ENCODE measurements at places on chromosomes 6 and 20. TPM values are rescaled to one million over a fixed set of nuclear protein-coding genes. Genes with fewer than 3 reads are reported as not detected.

Gene LZTS3
- total RNA-seq: 0.90 TPM

Gene CALHM4
- not detected for total RNA-seq

Gene MRAP2
- total RNA-seq: not detected

Gene PLA2G7
- total RNA-seq: not detected

Gene CLPSL1
- not detected for total RNA-seq

Gene SLA2
- 79.9 TPM for total RNA-seq

Gene PLAGL1
- total RNA-seq: 5.7 TPM

Gene THEMIS
- 65.6 TPM for total RNA-seq

Gene CTAGE9
- not detected for total RNA-seq

Gene SPATS1
- not detected for total RNA-seq

Gene NMBR
- total RNA-seq: not detected

DNA sequence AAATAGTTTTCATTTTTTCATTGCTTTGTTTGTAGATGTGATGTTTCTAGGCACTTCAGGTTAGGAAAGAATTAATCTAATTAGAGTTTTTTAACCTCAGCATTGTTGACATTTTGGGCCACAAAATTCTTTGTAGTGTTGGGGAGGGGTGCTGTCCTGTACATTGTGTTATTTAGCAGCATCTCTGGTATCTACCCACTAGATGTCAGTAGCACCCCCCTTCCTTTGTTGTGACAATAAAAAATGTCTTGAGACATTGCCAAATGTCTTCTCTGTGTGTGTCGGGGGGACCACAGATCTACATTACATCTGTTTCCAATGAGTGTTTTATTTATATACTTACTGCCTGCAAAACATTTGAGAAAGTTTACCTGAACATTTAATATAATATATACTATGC is 45.6 kb downstream of the EYA4 start:
- no peaks in the 10 kb centered on the region for H3K36me3 ChIP-seq
- H3K27me3 ChIP-seq: no peaks in the 10 kb centered on the region
- no peaks in the 10 kb centered on the region for H3K4me1 ChIP-seq
- no peak overlapping the region for H3K4me3 ChIP-seq

GRCh38 chr6:705047-705446 is 12.1 kb upstream of the EXOC2 start:
- H3K36me3 ChIP-seq: no peaks in the 10 kb centered on the region
- H3K4me1 ChIP-seq: peaks cover 31% of the 10 kb centered on the region
- peaks cover 7% of the 10 kb centered on the region for H3K27me3 ChIP-seq
- DNase-seq: no peak

DNA sequence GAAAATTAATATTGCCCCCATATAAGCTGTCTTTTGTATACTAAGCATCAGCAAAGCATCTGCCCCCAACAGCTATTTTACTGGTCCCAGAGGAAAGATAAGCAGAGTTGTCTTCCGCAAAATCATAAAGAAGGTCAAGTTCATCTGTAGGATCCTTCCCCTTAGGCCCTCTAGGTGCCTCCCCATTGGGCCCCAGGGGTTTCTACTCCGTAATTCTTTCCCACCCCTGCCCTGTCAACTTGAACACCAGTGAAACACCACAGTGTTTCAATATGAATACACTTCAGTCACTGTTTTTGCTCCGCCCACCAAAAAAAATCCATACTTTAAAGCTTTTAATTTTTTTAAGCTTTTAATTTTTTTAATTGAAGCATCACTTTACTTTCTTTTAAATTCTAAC is 159.2 kb downstream of the ATXN1 start:
- peak overlapping the region; percentile 12 for H3K27ac ChIP-seq
- peaks cover 31% of the 10 kb centered on the region for H3K36me3 ChIP-seq
- peak; percentile 38 for DNase-seq
- H3K4me1 ChIP-seq: peaks cover 45% of the 10 kb centered on the region

DNA sequence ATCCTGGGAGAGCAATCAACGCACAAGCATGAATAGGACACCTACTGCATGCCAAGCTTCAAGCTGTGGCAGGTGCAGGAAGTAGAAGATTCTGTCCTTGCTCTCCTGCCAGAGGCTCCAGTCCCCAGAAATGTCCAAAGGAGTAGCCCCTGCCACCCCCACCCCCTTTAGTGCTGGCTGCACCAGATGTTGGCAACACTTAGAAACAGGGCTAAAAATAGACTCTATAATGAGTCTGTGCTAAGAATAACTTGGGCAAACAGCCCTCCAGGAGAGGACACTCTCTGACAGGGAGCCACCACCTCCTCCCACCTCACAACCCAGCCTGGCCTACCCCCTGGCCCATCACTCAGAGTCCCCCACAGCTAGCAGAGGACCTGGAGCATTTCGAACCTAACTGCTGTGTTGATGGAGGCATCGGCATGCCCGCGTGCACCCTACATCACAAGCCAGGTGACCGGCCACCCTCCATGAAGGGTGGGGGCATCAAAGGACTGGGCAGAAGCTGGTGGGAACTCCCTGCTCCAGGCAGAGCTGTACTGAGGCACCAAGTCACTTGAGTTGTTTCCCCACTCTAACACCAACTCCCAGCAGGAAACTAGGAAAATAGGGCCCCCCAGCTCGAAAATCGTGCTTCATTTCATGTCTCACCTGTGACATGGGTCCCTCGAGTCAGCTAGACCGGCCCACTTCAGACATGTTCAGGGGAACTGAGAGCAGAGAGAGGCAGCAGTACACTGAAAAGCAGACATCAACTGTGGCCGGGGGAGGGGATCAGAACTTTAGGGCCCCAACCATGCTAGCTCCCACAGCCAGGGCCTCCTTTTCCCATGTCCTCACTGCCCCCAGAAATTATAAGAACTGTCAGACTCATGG is 18.7 kb downstream of the TFEB start:
- no peak overlapping the region for H3K4me3 ChIP-seq
- no peaks in the 10 kb centered on the region for H3K27me3 ChIP-seq
- H3K4me1 ChIP-seq: peaks cover 11% of the 10 kb centered on the region

DNA sequence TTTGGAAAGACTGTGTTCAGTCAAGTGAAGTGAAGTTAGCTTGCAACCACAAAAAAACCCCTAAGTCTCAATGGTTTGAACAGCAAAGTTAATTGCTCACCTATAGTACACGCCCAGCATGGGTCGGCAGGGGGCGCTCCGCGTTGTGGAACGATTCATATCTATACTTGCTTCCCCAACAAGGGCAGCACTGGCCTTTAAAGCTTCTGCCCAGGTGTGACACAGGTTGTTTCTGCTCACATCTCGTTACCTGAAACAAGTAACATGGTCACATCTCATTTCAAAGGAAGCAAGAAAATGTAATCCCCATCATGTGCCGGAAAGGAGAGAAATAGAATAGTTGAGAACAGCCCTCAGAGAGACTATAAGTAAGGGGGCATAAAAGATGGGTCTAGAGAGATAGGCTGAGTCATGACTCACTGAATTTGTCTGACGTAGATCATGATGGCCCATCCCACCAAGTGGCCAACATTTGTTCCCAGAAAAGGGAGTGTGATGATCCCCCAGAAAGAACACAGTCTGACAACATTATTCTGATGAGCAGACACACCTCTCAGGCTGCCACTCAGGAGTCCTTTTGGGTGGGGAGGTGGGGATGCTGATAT is 29.0 kb downstream of the HNF4A start:
- peaks cover 18% of the 10 kb centered on the region for H3K27me3 ChIP-seq
- H3K36me3 ChIP-seq: no peaks in the 10 kb centered on the region
- peaks cover 5% of the 10 kb centered on the region for H3K4me1 ChIP-seq
- no peak overlapping the region for H3K27ac ChIP-seq
- peak; percentile 84 for DNase-seq

- H3K4me1 ChIP-seq: peaks cover 44% of the 10 kb centered on the region
- H3K4me3 ChIP-seq: no peak overlapping the region
- H3K27me3 ChIP-seq: no peaks in the 10 kb centered on the region
- DNase-seq: no peak
Measured at GRCh38 chr20:53937339-53937741, 133.1 kb downstream of the BCAS1 start.

GRCh38 chr6:16651871-16652270 is 109.4 kb downstream of the ATXN1 start:
- H3K4me3 ChIP-seq: peak overlapping the region; percentile 52
- H3K27ac ChIP-seq: peak overlapping the region; percentile 88
- H3K4me1 ChIP-seq: peaks cover 65% of the 10 kb centered on the region
- peaks cover 53% of the 10 kb centered on the region for H3K36me3 ChIP-seq
- no peaks in the 10 kb centered on the region for H3K27me3 ChIP-seq

DNA sequence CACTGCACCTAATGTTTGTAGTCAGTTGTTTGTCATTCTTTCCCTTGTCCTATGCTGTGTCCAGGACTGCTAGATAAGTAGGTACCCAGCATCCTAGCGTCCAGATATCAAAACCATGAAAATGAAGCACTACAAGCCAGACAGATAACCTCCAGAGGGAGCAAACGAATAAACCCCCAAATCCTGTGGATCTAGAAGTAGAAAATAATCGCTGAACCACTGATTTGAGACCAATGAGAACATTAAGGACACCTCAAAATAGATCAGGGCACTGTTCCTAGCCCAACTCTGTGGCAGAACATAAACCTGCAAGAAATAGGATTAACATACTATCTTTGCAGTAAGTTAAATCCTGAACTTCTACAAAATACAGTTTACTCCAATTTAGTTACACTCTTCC is 1.1 kb upstream of the KLHL32 start:
- H3K36me3 ChIP-seq: no peaks in the 10 kb centered on the region
- no peak overlapping the region for H3K27ac ChIP-seq
- peaks cover 2% of the 10 kb centered on the region for H3K27me3 ChIP-seq
- no peak for DNase-seq
- peaks cover 34% of the 10 kb centered on the region for H3K4me1 ChIP-seq

DNA sequence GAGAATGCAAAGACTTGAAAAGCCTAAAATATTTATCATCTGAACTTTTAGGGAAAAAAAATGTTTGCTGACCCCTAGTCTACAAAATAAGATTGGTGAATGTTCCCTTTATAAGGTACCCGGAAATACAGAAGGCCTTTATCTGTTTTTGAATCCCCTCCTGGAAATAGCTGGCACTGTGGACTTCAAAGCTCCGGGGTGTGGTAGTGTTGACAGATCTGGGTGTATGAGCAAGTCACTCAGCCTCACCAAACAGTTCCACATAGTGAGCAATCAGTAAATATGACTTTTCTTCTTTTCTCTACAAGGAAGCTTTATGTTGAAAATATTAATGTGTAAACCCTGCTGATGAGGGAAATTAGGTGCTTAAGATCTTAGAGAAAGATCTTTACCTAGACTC is 29.2 kb upstream of the HTR1B start:
- H3K27ac ChIP-seq: no peak overlapping the region
- no peak overlapping the region for H3K4me3 ChIP-seq
- no peaks in the 10 kb centered on the region for H3K4me1 ChIP-seq
- no peak for DNase-seq
- H3K36me3 ChIP-seq: no peaks in the 10 kb centered on the region
- H3K27me3 ChIP-seq: no peaks in the 10 kb centered on the region

DNA sequence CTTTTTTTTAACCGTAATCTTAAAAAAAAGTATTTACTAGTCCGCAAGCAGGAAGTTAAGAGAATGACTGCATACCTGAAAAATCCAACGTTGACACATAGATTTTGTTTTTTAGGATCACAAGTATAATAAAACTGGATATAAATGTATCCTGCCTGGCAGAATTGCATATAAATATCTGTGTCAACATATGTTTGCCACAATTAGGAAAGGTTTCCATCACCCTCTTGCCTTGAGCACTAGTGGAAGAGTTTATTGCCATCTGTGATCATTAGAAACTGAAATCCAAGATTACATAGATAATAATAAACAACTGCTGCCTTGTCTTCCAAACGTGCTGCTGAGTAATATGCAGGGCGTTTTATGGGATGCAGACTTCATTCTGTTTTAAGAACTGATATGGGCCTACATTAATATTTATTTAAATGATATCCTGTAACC is 27.9 kb downstream of the PLEKHG1 start:
- no peaks in the 10 kb centered on the region for H3K36me3 ChIP-seq
- no peak overlapping the region for H3K27ac ChIP-seq
- peaks cover 16% of the 10 kb centered on the region for H3K4me1 ChIP-seq
- no peak overlapping the region for H3K4me3 ChIP-seq
- DNase-seq: no peak
- no peaks in the 10 kb centered on the region for H3K27me3 ChIP-seq

GRCh38 chr6:117270055-117270842 is 4.9 kb downstream of the VGLL2 start:
- H3K4me1 ChIP-seq: peaks cover 5% of the 10 kb centered on the region
- H3K27ac ChIP-seq: no peak overlapping the region
- H3K4me3 ChIP-seq: no peak overlapping the region
- no peak for DNase-seq
- H3K27me3 ChIP-seq: peaks cover 86% of the 10 kb centered on the region

DNA sequence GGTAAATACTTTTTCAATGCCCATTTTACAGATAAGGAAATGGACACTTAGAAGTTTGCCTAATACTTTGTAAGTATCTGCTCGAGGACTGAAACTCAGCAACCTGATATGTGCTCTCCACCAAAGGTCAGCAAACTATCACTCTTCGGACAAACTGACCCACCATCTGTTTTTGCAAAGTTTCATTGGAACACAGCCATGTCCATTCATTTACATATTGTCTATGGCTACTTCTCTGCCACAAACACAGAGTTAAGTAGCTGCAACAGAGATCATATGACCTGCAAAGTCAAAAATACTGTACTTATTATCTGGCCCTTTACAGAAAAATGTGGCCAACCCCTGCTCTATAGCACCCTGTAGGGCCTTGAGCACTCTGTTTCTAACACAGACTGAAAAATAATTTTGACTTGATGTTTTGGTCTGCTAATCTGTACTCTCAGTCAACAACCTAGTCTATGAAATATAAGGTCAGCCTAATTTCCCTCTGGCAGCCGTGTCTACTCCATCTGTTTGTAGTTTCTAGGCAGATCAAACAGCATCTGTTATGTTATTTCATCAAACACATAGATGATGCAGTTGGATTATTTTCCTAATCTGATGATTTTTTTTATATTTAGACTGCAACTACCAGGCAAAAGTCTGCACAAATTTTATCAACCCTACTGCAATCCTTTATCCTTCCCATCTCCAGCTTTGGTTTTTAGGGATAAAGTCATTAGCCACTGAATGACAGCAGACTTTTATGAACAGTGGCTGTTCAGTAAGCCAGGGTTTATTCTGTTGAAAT is 41.4 kb upstream of the BEND6 start:
- peaks cover 25% of the 10 kb centered on the region for H3K27me3 ChIP-seq
- no peak overlapping the region for H3K27ac ChIP-seq
- no peaks in the 10 kb centered on the region for H3K4me1 ChIP-seq
- no peak for DNase-seq

- DNase-seq: no peak
- H3K36me3 ChIP-seq: no peaks in the 10 kb centered on the region
- no peaks in the 10 kb centered on the region for H3K27me3 ChIP-seq
- H3K4me1 ChIP-seq: peaks cover 73% of the 10 kb centered on the region
- peak overlapping the region; percentile 96 for H3K27ac ChIP-seq
- H3K4me3 ChIP-seq: no peak overlapping the region
Measured at GRCh38 chr20:53752971-53753879, 159.6 kb upstream of the ZNF217 start.
